ENCODE measurements at places on chromosomes 1 and 21.

GRCh38 chr1:230012093-230012393 is 55.0 kb upstream of the GALNT2 start:
- no peak for DNase-seq

DNA sequence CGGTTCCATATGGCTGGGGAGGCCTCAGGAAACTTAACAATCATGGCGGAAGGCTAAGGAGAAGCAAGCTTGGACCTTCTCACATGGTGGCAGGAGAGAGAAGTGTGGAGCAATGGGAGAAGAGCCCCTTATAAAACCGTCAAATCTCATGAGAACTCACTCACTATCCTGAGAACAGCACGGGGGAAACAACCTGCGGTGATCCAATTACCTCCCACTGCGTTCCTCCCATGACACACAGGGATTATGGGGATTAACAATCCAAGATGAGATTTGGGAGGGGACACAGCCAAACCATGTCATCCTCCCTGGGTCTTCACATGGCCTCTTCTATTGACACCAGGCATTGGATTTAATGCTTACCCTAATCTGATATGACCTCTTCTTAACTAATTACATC is 455.1 kb upstream of the VAMP3 start:
- DNase-seq: no peak

DNA sequence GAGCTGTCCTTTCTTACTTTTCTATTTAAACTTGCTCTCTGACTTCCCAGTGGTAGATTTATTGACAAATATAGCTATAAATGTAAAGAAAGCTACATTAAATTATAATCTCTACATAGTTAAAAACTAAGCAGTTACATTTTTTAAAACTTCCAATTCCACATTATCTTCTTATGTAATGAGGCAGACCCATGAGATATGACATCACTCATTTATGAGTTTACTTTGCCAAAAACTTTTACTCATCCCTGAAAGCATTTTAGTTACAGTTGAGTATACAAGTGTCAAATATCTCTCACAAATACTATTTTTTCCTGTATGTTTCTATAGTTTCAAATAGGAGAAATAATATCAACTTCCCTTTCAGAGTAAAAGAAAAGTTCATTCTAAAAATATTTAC is 3.8 kb downstream of the NMNAT2 start:
- no peak for DNase-seq

DNA sequence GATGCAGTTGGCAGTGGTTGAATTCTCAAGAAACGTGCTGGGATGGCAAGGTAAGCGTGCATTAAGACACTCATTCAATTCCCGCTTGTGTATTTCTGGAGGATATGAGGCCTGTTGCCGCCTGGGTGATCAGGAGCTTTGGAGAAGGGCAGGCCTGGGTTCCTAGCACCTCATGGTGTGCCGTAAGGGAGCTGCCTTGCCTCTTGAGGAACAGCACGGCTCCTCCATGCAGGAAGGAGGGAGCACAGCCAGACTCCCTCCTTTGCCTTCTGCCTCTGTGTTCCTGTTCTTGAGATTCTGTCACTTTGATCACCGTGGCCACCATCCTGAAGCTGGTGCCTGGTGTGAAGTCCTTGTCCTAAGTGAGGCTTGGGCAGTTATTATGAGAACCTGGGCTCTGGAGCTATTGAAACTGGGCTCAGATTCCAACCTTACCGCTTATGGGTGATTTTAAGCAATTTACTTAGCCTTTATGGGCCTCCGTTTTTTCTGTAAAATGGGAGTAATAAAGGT is 18.3 kb downstream of the SLFNL1 start:
- no peak for DNase-seq

DNA sequence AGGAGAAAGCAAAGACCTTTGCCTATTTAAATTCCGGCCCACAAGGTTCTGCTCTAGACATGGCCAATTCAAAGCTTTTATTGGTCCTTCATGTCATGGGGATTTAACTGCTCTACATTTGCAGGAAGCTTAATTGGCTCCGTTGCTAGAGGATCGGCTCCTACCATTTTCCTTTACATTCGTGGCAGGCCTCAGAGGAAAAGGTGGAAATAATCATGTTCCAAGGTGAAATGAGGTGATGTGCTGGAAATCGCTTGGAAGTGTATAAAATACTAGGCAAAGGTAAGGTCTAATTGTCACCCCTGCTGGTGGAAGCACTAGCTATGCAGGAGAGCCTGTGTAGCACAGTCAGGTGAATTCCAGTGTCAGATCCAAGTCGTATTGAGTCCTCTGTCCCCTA is 55.5 kb downstream of the ATP1A1 start:
- no peak for DNase-seq

DNA sequence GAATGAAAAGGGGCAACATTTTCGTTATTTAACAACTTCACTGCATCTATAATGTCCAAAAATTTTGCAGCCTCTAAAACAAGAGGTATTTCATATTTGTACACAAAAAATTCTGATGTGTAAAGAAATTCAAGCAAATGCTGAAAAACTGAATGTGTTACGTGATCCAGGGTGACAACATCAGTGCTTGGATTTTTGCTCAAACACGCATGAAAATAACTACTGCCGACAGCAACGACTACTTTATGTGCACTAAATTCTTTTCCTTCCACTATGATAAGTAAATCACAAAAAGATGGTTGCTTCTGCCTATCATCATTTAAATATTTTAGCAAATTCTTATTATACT is 53.4 kb upstream of the ASPM start:
- no peak for DNase-seq

DNA sequence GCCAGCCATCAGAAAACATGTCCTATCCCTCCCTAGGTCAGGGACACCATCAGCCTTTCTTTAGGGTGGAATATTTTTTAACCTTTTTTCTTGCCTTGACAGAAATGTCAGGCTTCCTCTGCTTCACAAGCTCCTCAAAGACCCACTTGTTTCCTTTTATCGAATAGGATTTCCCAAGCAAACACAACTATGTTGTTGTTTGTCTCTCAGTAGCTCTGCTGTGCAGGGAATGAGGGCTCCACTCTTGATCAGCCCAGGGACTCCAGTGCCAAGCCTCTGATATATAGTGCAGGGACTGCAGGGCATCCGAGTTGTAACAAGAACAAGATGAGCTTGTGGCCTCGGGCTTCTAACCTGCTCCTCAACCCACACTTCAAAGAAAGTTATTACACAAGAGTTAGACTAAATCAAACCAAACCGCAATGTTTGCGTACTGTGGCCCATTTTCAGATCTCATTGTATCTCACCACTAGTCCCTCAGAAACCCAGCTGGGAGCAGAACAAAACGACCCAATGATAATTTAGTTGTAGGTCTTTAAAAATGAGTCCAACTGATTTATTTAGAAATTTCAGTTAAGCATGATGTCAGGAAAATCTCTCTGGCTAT is 108.1 kb downstream of the ATG4C start:
- DNase-seq: no peak

Data from Panc1 (cell line).